ENCODE measurements at places on chromosomes 5 and 9.

- no peak for DNase-seq
These were observed 42.4 kb upstream of the GGTA1 start for GRCh38 chr9:121542025-121542424.

- no peak for DNase-seq
These were observed 532.0 kb upstream of the GRAMD2B start for GRCh38 chr5:125891061-125891725.

GRCh38 chr5:11700391-11700790, 203.9 kb downstream of the CTNND2 start:
- DNase-seq: no peak

DNA sequence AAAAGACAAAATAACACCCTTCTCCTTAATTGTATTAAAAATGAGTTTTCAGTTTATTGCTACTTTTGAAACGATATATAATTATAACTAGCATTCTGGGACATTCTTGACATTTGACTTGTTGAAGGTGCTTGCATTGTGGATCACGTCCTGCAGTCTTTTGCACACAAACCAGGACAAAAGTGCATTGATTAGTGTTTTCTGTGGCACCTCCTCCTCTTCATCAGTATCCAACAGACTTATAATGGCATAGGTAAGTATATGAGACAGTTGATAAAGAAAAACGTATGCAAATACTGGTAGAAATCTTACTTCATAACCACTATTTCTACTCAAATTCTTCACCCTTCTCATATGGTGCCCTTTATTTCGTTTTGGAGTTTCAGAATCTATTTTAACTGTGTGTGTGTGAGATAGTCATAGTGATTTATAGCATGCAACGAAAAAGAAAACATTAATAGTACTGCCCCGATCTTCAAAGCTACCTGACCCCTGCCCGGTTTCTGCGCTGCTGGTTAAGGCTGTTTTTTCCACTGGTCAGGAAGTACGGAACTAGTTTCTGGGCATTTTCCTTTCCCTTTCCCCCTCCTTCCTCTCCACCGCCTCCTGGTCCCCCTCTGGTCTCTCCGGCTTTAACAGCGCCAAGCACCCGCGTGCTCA, 639 bp upstream of the RASA1 start:
- DNase-seq: no peak

DNA sequence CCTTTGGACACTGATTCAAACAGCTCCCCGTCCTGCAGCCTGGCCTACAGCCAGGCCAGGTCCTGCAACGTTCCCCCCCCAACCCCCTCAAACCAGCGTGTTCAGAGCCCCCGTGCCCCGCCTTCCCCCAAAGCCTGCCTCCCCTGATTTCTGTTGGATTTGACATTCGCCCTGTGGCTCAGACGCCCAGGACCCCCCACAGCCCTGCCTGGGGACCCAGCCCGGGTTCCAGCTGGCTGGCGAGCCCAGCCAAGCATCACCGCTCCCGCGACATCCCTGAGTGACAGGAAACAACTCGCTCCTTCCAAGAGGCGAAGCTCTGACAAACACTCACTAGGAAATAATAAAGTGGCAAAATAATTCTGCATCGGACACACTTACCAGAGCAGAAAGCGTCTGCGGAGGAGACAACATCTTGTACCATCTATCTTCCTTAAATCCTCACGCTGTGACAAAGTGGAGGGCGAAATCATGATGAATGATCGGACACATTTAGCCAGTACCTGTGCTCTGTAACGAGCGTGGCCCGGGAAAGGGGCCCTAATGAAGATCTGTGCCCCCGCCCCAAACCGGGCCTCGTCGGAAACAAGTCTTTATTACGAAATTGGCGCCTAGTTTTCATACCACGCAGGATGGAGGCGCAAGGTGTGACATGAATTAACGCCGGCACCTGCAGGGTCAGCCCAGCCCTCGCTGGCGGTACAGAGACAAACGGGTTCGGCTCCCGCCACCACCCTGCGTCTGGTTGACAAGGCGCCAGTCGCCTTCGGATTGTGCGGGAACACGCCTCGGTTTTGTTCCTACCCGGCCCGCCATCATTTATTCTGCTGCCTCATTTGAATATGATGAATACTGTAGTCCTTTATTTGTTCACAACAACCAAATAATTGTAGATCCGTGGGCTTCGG, 91.0 kb upstream of the MVB12B start:
- DNase-seq: no peak

- no peak for DNase-seq
These were observed 8.4 kb downstream of the SH3TC2 start for GRCh38 chr5:149054416-149054815.

GRCh38 chr5:125408448-125409233, 662.2 kb upstream of the ZNF608 start:
- no peak for DNase-seq

DNA sequence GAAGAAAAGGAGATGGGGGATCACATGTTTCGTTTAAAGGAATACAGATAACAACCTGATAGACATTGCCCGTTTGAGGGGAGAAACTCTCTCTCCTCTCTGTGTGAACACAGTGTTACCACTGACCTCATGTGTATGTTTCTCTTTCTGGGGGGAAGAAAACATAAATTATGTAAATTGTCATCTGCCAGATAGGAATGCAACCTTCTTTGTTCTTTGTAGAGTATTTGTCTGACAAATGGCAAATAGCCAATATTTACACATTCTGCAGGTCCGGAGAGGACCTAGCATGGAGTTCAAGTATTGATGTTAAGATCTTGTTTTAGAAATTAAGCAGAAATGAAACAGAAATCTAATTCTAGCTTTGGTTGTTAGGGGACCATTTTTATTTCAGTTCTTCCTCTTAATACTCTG, 276.3 kb downstream of the SAXO1 start:
- no peak for DNase-seq

- DNase-seq: no peak
These were observed 18.4 kb upstream of the LRRC14B start for GRCh38 chr5:172841-173251.

- DNase-seq: no peak
These were observed 11.5 kb downstream of the AQP3 start for GRCh38 chr9:33435821-33436277.

DNA sequence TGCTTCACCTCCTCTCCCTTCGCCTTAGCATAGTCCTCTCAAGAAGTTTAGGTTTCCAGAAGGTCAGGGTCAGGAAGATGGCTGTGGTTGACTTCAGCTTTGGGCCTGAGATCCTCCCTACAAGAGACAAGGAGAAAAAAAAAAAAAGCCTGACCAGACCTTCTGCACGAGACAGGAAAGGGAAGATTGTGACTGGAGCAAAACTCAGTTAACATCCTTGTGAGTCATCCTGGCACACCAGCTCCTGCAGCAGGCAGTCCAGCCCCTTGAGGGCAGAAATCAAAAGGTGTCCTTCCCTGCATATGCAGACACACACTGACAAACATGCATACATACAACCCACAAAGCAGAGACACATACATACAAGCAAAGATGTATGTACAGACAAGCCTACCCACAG, 18.0 kb upstream of the ENHO start:
- no peak for DNase-seq
